ENCODE measurements at places on chromosomes 12 and 14. TPM values are rescaled to one million over a fixed set of nuclear protein-coding genes. Genes with fewer than 3 reads are reported as not detected.

Gene SLC7A7
- 660 TPM for polyA plus RNA-seq

Gene FIGNL2
- polyA plus RNA-seq: 0.76 TPM

Gene CPNE6
- polyA plus RNA-seq: 0.31 TPM

Gene ASCL1
- 6.4 TPM for polyA plus RNA-seq

- H3K4me1 ChIP-seq: peaks cover 42% of the 10 kb centered on the region
- peaks cover 9% of the 10 kb centered on the region for H3K36me3 ChIP-seq
- H3K27ac ChIP-seq: no peak overlapping the region
Measured at GRCh38 chr12:53044896-53045695, 4.8 kb upstream of the TNS2 start.

- DNase-seq: no peak
- H3K36me3 ChIP-seq: no peaks in the 10 kb centered on the region
- no peaks in the 10 kb centered on the region for H3K27me3 ChIP-seq
- H3K27ac ChIP-seq: no peak overlapping the region
Measured at GRCh38 chr14:37116933-37117849, 55.2 kb downstream of the SLC25A21 start.

DNA sequence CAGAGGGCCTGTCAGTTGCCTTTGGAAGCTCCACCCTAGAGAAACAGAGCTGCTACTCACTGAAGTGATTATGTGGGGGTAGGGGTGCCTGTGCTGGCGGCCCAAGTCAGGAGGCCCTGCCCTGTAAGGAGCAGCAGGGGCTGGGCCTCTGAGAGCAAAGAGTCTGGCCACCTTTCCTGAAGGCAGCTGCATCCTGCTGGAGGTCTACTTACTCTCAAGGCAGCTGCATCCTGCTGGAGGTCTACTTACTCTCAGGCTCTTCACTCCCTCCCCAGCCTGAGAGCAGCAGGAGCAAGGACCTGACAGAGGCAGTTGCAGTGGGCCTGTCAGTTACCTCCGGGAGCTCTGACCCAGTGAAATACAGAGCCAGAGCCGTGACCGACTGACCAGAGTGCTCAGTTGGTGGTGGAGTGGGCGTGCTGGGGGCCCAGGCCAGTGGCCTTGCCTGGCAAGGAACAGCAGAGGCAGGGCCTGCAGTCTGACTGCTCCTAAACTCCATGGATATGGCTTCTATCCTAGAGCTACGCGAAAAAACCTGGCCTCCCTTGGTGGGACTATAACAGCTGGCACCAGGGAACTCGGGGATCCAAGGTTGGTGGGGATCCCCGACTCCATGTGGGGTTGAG lies 32.3 kb downstream of the RAD51B start:
- H3K4me1 ChIP-seq: no peaks in the 10 kb centered on the region
- no peak overlapping the region for H3K27ac ChIP-seq
- no peaks in the 10 kb centered on the region for H3K36me3 ChIP-seq
- H3K27me3 ChIP-seq: no peaks in the 10 kb centered on the region

DNA sequence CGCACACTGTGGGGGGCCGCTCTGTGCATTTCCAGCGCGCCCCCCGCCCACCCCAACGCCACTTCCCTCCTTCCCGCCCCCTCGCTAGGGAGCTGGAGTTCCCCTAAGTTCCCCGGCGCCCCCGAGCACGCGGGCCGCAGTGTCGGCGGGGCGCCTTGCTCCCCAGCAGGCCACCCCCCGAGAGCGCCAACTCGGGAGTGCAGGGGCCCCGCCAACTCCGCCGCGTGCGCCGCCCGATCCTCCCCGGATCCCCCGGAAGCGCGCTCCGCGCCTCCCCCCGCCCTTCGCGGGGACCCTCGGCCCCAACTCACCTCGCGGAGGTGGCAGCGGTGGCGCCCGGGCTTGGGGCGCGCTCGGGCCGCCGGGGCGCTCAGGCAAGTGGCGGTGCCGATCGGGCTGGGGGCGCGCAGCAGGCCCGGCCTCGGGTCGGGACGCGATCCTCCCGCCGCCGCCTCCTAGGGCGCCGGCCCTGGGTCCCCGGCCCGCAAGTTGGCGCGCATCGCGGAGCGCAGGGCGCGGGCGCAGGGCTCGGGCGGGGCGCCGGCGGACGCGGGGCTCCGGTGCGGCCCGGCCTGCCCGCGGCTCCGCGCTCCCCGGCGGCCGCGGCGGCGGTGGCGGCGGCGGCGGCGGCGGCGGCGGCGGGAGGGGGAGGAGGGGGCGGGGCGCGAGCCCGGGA lies at the start of gene NCOR2:
Gene NCOR2, minus strand, starts transcription at position 616 of the 676 bp plus-strand sequence. CDS start 72,361 bp downstream, outside the sequence.
- peaks cover 19% of the 10 kb centered on the region for H3K4me1 ChIP-seq
- DNase-seq: peak; percentile 47
- H3K27ac ChIP-seq: peak within 1 kb of the TSS; percentile 96
- H3K36me3 ChIP-seq: peaks cover 3% of the 10 kb centered on the region
- no peaks in the 10 kb centered on the region for H3K27me3 ChIP-seq
- H3K4me3 ChIP-seq: peak within 1 kb of the TSS; percentile 95

DNA sequence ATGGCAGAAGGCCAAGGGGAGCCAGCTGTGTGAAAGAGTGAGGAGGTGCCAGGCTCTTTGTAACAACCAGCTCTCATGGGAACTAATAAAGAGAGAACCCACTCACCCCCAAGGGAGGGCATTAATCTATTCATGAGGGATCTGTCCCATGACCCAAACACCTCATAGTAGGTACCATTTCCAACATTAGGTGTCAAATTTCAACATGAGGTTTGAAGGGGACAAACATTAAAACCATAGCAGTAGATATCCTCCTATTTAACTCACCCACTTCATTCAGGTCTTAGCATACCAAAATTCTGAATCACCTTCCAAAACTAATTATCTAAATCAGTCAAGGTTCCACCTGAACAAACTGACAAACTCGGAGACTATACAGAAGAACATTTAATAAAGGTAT lies 75.3 kb downstream of the PPFIA2 start:
- no peak overlapping the region for H3K27ac ChIP-seq
- H3K36me3 ChIP-seq: no peaks in the 10 kb centered on the region
- no peaks in the 10 kb centered on the region for H3K27me3 ChIP-seq
- no peak for DNase-seq
- no peak overlapping the region for H3K4me3 ChIP-seq

DNA sequence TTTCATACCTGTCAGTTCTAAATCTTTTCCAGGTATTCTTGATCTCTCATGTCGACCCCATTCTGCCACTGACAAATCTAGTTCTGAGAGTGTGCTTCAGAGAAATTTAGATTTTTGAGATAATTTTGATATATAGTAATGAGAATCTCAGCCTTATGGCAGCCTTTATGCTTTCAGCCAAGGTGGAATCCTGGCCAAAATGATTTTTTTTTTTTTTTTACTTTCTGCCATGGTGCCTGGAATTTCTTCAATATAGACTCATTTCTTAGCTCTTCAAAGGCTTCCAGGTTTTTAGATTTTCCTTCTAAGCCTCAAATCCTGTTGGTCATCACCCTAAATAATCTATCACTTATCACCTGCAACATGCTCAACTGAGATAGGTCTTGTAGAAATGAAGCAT lies 926.6 kb downstream of the NRXN3 start:
- H3K4me1 ChIP-seq: no peaks in the 10 kb centered on the region
- DNase-seq: no peak
- H3K36me3 ChIP-seq: no peaks in the 10 kb centered on the region
- H3K4me3 ChIP-seq: no peak overlapping the region
- H3K27me3 ChIP-seq: no peaks in the 10 kb centered on the region
- no peak overlapping the region for H3K27ac ChIP-seq

GRCh38 chr12:9864913-9865675 lies 4.1 kb downstream of the CLEC2B start:
- no peak for DNase-seq
- no peaks in the 10 kb centered on the region for H3K4me1 ChIP-seq
- no peaks in the 10 kb centered on the region for H3K27me3 ChIP-seq
- no peaks in the 10 kb centered on the region for H3K36me3 ChIP-seq
- H3K27ac ChIP-seq: no peak overlapping the region
- no peak overlapping the region for H3K4me3 ChIP-seq

DNA sequence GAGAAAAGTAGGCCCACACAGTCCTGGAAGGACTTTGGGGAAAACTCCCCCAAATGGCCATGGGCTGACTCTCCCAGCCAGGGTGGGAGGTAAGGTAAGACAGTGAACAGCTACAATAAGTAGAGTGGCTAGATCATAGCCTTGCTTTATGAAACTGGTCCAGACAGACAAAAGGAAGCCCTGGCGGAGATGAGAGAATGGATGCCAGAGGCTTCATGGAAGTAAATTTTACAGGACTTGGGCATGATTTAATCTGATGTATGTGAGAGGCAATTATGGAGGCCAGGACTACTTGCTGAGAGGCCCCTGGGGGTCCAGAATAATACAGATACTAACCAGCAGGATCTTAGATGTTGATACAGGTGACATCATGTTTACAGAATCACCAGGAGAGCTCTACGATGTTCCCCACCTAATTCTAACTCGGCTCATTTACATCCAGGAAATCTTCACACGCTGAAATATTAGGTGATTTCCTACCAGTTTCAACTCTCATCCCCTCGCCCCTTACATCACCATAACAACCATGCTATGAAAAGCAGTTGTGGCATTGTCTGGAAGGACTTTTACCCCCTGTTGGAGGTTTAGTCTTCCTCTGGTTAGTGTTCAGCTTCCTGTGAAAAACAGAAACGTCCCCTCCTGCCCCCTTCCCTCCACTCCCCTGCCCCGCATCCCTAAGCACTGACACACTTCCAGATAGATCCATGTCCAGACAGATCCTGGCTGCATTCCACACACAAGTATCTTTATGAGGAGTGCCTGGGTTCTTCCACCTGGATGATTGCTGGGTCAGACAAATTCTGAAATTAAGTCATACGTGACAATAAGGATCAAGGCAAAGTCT lies 39.5 kb upstream of the NT5DC3 start:
- no peaks in the 10 kb centered on the region for H3K27me3 ChIP-seq
- no peaks in the 10 kb centered on the region for H3K36me3 ChIP-seq
- DNase-seq: peak; percentile 16
- no peaks in the 10 kb centered on the region for H3K4me1 ChIP-seq
- no peak overlapping the region for H3K4me3 ChIP-seq
- H3K27ac ChIP-seq: no peak overlapping the region

DNA sequence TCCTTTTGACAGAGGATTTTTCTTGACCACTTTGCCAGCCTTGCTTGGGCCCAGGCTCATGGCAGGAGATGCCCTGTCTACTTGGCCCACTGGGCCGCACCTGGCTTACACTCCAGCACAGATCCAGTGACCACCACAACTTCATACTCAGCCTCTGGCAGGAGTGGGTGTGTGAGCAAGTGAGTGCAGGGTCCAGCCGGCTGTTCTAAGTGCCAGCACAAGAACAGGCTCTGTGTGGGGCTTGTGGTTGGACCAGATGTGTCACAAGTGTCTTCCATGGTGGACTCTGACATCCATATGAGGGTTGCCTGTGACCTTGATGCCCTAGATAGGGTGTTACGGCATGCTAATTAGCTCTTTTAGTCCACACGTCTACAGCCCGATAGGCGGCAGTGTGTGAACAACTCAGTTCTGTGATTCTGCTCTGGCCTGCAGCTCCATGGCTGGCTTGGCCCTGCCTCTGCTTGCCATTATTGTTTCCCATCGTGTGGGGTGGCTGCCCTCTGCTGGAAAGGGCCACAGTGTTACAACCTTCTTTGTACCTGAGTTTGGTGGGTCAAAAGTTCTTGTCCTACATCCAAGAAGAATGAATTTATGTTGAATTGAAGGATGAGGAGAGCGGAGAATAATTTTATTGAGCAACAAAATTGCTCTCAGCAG lies 1089.1 kb downstream of the SLC6A15 start:
- no peaks in the 10 kb centered on the region for H3K36me3 ChIP-seq
- H3K4me3 ChIP-seq: no peak overlapping the region
- H3K4me1 ChIP-seq: no peaks in the 10 kb centered on the region
- H3K27me3 ChIP-seq: no peaks in the 10 kb centered on the region
- DNase-seq: no peak

- H3K27me3 ChIP-seq: peaks cover 49% of the 10 kb centered on the region
- DNase-seq: peak; percentile 66
Measured at GRCh38 chr12:95548539-95549391, 2.5 kb downstream of the USP44 start.

DNA sequence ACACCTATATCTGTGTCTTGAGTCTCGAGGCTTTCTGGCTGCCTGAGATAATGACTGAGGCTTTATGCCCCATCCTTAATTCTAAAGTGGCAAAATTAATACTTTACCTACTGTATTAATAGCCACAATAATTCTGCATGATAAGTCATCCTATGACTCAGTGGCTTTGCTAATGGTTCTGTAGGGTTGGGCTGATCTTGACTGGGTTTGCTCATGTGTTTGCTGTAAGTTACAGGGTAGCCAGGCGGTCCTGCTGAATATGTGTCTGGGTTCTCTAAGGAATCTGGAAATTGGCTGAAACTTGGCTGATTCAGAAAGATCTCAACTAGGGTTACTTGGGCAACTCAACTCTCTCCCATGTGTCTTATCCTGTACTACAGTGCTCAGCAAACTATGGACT lies 21.7 kb downstream of the MGST1 start:
- no peaks in the 10 kb centered on the region for H3K4me1 ChIP-seq
- no peak overlapping the region for H3K4me3 ChIP-seq
- H3K36me3 ChIP-seq: no peaks in the 10 kb centered on the region
- no peaks in the 10 kb centered on the region for H3K27me3 ChIP-seq
- no peak overlapping the region for H3K27ac ChIP-seq

DNA sequence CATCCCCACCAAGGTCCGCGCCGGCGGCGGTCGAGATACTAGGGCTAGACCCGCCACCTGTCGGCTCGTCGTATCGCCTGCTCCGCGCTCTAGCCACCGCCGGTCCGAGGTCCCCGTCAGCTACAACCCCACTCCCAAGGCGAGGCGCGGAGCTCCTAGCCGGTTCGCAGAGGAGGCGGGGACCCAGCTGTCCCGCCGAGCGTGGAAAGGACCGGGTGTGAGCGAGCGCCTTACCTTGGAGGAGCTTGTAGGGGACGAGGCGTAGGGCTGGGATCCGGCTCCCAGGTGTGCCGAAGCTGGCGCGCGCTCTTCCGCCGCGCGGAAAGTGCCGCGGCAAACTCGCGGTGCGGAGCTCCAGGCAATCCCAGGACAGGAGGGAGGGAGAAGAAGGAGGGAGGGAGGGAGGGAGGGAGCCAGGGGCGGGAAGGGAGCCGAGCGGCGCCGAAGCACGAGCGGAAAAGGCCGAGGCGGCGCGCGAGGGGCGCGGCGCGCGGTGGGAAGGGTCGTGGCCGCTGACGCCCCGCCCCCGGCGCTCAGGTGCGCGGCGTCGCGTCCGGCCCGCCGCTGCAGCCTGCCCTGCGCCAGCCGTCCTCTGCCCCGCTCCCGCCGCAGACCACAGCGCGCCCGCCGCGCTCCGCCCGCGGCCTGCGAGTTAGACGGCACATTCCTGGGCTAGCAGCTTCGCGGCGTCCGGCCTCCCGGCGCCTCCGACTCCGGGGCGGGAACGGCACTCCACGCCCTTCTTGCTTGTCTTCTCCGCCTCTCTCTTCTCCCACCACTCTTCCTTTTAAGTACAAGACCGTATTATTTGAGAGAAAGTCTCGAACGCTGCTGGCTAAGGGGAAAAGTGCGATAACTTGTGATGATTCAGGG lies at the start of gene PAWR:
Gene PAWR, minus strand, starts transcription at position 327 of the 873 bp plus-strand sequence. CDS start 720 bp downstream, outside the sequence.
- peak within 1 kb of the TSS; percentile 98 for H3K4me3 ChIP-seq
- no peaks in the 10 kb centered on the region for H3K27me3 ChIP-seq
- peak; percentile 93 for DNase-seq
- H3K27ac ChIP-seq: peak within 1 kb of the TSS; percentile 99
- no peaks in the 10 kb centered on the region for H3K36me3 ChIP-seq

DNA sequence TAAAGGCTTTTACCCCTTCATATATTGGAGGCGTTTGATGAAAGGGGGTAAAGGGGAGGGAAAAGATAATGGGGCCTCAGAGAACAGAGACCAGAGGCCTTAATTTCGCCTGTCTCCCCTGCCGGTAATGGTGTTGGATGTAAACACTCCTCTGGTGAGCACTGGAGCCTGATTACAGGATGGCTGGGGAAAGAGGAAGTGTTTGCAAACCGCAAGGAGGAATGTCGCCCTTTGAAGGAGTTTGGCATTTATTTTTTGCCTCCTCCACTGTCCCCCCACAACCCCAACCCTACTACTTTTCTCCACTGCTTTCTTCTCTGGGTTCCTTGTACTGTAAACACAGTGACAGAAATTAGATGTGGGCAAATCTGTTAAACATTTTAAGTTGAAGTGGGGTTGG lies 211.9 kb upstream of the TBX3 start:
- H3K27me3 ChIP-seq: no peaks in the 10 kb centered on the region
- H3K36me3 ChIP-seq: no peaks in the 10 kb centered on the region
- no peak overlapping the region for H3K4me3 ChIP-seq
- H3K27ac ChIP-seq: no peak overlapping the region

All from large intestine (tissue), 12 donors.